ENCODE measurements at places on chromosomes 7 and 10.
A peak's percentile ranks its signal among the peaks of the same experiment; 100 is the strongest.

DNA sequence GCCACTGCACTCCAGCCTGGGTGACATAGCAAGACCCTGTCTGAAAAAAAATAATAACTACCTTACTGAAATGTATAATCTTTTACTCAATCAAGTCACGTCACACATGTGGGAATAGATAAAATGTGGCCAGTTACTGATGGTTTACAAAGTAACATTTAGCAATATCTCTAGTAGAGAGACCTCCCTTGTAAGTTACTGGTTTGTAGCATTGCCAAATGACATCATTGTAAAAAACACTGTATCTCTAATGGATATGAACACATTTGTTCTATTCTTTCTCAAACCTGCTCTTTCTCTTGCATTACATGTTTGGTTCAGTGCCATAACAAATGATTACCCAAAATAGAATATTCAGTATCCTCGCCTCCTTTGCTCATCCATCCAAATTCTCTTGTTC is 18.8 kb downstream of the TET1 start:
- no peak for DNase-seq

- no peak for DNase-seq
These were observed 3.8 kb downstream of the RARRES2 start for GRCh38 chr7:150337659-150338081.

DNA sequence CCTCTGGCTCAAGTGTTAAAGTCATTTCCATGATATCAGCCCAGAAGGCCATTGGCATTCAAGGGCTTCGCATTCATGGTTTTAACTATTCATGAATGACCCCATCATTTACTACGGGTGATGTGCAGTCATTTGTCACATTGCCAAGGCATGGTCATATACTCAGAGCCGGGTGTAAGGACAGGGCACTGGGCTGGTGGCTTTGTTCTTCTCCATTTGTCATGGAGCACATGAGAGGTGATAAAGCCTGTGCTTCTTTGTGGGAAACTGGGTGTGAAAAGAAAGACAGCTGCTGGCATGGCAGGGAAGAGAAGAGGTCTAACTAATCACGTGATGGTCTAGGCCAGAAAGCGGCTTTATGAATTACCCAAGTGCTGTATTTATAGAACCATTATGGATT is 132.2 kb upstream of the PLXNA4 start:
- DNase-seq: no peak

GRCh38 chr10:58023341-58024073 is 244.2 kb downstream of the IPMK start:
- peak; percentile 52 for DNase-seq

DNA sequence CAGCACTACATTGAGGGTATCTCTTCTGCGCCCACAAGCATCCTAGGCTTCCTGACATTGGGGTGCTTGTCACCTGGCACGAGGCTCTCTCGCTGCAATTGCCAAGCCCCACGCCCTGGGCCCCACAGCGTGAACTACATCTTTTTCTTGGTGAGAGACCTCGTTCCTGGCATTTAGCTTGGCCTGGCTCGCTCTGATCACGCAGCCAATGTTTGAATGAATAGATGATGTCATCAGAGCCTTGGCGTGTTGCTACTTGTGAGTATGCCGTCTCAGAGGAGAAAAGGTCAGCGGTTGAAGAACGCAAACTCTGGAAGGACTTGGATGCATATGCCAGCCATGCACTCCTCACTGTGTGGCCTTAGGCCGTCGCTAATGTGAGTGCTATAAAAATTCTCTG is 150.2 kb upstream of the AUTS2 start:
- no peak for DNase-seq

DNA sequence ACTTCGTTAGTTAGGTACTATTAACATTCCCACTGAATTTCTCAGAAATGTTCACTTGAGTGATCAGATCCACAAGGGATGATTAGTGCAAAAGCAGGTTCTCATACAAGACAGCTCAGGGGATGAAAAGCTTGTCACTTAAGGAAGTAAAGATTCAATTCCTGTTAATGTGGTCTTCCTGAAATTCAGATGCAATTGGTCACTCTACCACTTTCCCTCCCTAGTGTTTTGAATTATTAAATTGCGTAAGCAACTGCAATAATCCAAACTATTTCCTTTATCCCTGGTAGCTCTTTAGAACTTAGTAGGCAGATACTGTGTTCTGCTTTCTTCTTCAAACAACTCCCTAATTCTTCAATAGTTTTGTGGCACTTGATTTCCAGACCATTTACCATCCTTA is 121.4 kb downstream of the MAGI2 start:
- no peak for DNase-seq

Measured in LoVo (cell line).